ENCODE measurements at places on chromosomes 13 and 19. TPM values are rescaled to one million over a fixed set of nuclear protein-coding genes. Genes with fewer than 3 reads are reported as not detected.
A peak's percentile ranks its signal among the peaks of the same experiment; 100 is the strongest.

RUVBL2 gene
- total RNA-seq = 128 TPM

CYP4F11 gene
- not detected for total RNA-seq

ICAM4 gene
- 1.8 TPM for total RNA-seq

MADCAM1 gene
- 0.26 TPM for total RNA-seq

LILRB2 gene
- total RNA-seq = not detected

GRCh38 chr19:4930664-4931063 lies 21.4 kb downstream of the UHRF1 start:
- H3K27ac ChIP-seq = no peak overlapping the region
- peak; percentile 96 for DNase-seq
- H3K36me3 ChIP-seq = peaks cover 25% of the 10 kb centered on the region
- H3K4me1 ChIP-seq = no peaks in the 10 kb centered on the region

DNA sequence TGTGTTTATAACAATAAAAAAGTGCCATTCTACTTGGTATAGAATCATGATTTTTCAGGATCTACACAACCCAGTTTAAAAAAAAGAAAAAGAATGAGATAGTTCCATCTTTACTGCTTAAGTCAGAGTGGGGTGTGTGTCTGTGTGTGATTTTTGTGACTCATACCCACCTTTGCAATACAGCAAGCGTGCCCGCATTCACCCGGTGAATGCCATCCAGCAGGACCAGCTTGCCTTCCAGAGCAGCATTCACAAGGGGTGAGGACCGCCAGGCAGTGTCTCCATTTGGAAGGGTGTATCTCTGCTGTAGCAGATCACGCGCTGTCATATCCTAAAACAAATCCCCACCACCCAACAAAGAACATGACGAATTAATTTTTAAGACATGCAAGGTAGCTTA lies 127.7 kb downstream of the VWA8 start:
- H3K36me3 ChIP-seq = no peaks in the 10 kb centered on the region
- H3K4me1 ChIP-seq = no peaks in the 10 kb centered on the region
- no peak overlapping the region for H3K4me3 ChIP-seq
- DNase-seq = peak; percentile 38
- H3K27ac ChIP-seq = no peak overlapping the region

- DNase-seq = no peak
- no peaks in the 10 kb centered on the region for H3K36me3 ChIP-seq
- H3K4me1 ChIP-seq = peaks cover 5% of the 10 kb centered on the region
- no peak overlapping the region for H3K4me3 ChIP-seq
These were observed 2.1 kb upstream of the ERFL start for GRCh38 chr19:41930322-41930722.

DNA sequence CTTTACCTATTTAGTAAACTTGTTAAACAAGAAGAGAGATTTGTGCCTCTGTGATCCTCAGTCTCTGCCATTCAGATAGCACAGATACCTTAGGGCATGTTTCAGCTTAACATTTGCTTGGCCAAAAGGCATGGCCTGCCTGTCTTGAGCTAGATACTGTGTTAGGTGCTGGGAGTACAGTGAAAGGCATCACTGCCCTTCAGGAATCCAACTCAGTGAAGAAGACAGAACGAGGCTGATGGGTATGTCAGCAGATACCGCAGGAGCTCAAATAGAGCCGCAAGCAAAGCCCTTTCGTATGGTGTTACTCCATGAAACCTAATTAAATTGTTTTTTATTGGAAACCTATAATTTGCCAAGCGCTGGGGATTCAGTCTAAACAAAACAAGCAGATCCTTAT lies 12.9 kb downstream of the ZNF507 start:
- H3K36me3 ChIP-seq = peaks cover 14% of the 10 kb centered on the region
- H3K27ac ChIP-seq = no peak overlapping the region
- H3K4me1 ChIP-seq = no peaks in the 10 kb centered on the region
- H3K4me3 ChIP-seq = no peak overlapping the region
- DNase-seq = no peak

DNA sequence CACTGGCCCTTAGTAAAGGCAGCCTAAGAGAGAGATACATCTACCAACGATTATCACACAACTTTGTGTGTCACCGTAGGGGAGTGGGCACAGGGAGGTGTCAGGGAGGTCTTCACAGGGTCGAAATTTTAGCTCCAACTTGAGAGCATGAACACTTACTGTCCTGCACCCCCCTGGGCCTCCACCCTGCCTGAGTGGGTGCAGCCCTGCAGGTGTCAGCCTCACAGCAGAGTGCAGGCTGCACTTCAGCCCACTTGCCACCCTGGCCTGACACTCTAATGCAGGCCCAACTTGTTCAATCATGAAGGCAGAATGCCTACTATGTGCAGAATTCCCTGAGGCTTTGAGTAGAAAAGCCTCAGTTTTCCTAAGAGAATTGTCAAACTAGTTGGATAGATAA lies 4.0 kb upstream of the SMAD9 start:
- no peak for DNase-seq
- H3K4me3 ChIP-seq = no peak overlapping the region
- no peaks in the 10 kb centered on the region for H3K36me3 ChIP-seq
- H3K27me3 ChIP-seq = no peaks in the 10 kb centered on the region
- no peak overlapping the region for H3K27ac ChIP-seq

DNA sequence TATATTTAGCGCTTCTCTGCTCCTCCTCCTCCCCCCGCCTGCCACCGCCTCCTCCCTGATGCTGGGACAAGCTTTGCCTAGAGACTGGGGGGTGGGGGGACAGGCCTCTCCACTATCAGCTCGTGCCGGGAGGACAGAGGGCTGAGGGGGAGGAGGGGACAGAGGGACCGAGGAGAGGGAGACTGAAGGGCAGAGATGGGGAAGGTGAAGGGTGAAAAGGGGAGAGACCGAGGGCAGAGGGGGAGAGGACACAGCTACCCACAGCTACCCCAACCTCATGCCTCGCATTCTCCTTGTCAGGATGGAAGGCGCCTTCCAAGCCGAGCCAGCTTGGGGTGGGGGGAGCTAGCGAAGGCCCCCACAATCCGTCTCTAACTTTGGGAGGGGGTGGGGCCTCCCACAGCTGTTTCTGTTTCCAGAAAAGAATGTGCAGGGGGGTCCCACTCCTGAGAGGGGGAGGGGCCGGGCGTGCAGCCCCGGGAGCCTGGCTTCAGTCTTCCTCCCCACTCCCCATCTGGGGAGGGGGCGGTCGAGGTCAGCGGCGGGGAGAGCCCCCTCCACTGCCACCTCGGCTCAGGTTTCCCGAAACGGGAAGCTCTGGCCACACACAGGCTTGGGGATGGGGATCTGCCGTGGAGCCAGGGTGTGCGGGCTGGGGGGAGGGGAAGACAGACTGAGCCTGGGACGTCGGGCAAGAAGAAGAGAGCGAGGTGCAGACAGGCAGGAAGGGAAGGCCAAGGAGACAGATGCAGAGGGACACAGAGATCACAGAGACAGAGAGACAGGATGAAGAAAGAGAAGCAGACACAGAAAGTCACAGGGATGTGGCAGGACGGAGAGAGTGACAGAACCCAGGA lies 1.6 kb downstream of the DACT3 start:
- H3K4me1 ChIP-seq = peaks cover 7% of the 10 kb centered on the region
- H3K27ac ChIP-seq = no peak overlapping the region
- H3K4me3 ChIP-seq = peak overlapping the region; percentile 58
- no peaks in the 10 kb centered on the region for H3K27me3 ChIP-seq

DNA sequence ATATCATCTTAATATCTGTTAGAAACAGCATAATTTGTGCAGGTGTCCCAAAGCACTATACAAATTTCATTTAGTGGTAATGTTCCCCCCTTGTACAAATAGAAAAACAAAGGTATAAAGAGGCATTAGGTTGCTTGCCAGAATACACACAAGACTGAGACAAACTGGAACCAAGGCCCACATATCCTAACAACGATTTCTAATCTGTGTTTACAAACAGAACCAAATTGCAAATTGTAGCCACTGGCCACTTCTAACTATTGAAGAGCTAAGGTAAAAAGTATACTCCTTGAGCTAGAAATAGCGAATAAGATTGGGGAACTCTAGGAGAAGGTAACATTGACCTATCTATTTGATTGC lies 526.1 kb downstream of the KLF12 start:
- H3K4me1 ChIP-seq = no peaks in the 10 kb centered on the region
- H3K27ac ChIP-seq = no peak overlapping the region
- no peak overlapping the region for H3K4me3 ChIP-seq
- no peaks in the 10 kb centered on the region for H3K36me3 ChIP-seq

DNA sequence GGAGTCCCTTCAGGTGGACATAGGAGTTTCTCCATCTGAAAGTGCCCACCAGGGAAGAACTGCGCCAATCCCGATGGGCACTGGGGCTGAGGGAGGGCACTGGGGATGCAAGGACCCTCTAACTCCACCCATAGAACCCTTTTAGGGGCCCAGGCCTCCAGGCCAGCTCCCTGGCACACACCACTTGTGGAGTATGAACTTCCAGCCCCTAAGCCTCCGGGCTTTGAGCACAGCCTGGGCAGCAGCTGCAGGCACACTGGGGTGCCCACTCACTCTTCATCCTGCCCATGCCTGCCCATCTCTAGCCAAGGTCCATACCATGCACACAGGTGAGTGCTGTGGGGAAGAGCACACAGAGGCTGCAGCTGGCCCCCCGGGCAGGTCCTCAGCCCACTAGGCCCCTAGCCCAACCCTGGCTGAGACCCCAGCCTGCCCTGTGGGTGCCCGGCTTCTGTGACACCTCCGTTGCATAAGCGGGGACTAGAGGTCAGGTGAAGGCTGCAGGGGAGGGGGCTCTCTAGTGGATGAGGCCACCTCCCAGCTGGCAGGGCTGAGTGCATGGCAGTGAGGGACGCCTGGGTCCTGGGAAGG lies 14.6 kb upstream of the SLC7A10 start:
- no peaks in the 10 kb centered on the region for H3K4me1 ChIP-seq
- H3K27ac ChIP-seq = no peak overlapping the region
- DNase-seq = no peak
- H3K4me3 ChIP-seq = no peak overlapping the region

GRCh38 chr19:28727480-28728159 lies 485.3 kb downstream of the UQCRFS1 start:
- H3K4me3 ChIP-seq = peak overlapping the region; percentile 38
- no peak overlapping the region for H3K27ac ChIP-seq
- H3K36me3 ChIP-seq = no peaks in the 10 kb centered on the region
- H3K4me1 ChIP-seq = no peaks in the 10 kb centered on the region

- peak; percentile 91 for DNase-seq
- H3K4me1 ChIP-seq = no peaks in the 10 kb centered on the region
- peaks cover 2% of the 10 kb centered on the region for H3K27me3 ChIP-seq
- no peaks in the 10 kb centered on the region for H3K36me3 ChIP-seq
- H3K27ac ChIP-seq = no peak overlapping the region
- H3K4me3 ChIP-seq = no peak overlapping the region
These were observed 82.5 kb downstream of the AKAP11 start for GRCh38 chr13:42354241-42355091.

- H3K27me3 ChIP-seq = no peaks in the 10 kb centered on the region
- DNase-seq = peak; percentile 57
- no peak overlapping the region for H3K27ac ChIP-seq
- no peaks in the 10 kb centered on the region for H3K4me1 ChIP-seq
These were observed 109.2 kb downstream of the SGCG start for GRCh38 chr13:23289917-23290357.

DNA sequence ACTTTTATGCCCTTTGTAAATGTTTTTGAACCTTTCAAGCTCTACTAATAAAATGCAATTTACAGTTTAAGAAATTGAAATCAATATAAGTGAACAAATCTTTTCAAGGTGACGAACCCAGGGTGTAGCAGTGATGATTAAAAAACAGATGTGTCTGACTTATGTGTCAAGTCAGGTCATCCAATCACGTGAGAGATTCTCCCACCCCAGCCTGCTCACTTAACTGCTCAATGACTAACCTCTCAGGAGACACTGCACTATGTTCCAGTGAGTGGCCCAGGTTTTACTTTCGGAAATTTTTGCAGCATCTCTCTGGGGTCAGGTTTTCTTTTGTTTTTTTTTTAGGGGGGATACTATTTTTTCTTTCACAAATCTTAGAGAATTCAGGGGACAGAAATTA lies 60.7 kb downstream of the ZNF429 start:
- no peak for DNase-seq
- no peaks in the 10 kb centered on the region for H3K36me3 ChIP-seq
- no peaks in the 10 kb centered on the region for H3K27me3 ChIP-seq
- H3K27ac ChIP-seq = no peak overlapping the region
- no peak overlapping the region for H3K4me3 ChIP-seq

DNA sequence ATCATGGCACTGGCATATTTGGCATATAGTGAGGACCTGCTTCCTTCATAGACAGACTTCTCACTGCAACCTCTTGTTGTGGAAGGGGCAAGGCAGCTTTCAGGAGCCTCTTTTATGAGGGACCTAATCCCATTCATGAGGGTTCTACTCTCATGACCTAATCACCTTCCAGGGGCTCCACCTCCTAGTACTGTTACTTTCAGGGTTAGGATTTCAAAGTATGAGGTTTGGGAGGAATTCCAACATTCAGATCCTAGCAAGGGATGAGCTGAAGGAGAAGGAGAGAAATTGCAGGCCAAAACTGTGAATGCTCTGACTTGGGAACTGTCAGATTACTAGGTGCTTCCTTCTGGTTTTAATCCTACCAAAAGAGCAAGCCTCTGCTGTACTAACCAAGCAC lies 87.8 kb downstream of the LMO7 start:
- no peaks in the 10 kb centered on the region for H3K27me3 ChIP-seq
- H3K36me3 ChIP-seq = peaks cover 4% of the 10 kb centered on the region
- no peak overlapping the region for H3K27ac ChIP-seq
- no peak overlapping the region for H3K4me3 ChIP-seq

- H3K27me3 ChIP-seq = no peaks in the 10 kb centered on the region
- no peaks in the 10 kb centered on the region for H3K4me1 ChIP-seq
- H3K27ac ChIP-seq = no peak overlapping the region
- no peaks in the 10 kb centered on the region for H3K36me3 ChIP-seq
- no peak overlapping the region for H3K4me3 ChIP-seq
These were observed 10.1 kb upstream of the GTF2F1 start for GRCh38 chr19:6402837-6403608.

- no peaks in the 10 kb centered on the region for H3K4me1 ChIP-seq
- no peak for DNase-seq
- H3K27ac ChIP-seq = no peak overlapping the region
- H3K27me3 ChIP-seq = no peaks in the 10 kb centered on the region
These were observed 26.0 kb upstream of the FBL start for GRCh38 chr19:39871886-39872866.

- H3K27ac ChIP-seq = no peak overlapping the region
- no peak overlapping the region for H3K4me3 ChIP-seq
- no peaks in the 10 kb centered on the region for H3K4me1 ChIP-seq
- no peaks in the 10 kb centered on the region for H3K36me3 ChIP-seq
- H3K27me3 ChIP-seq = no peaks in the 10 kb centered on the region
These were observed 51.8 kb upstream of the FREM2 start for GRCh38 chr13:38635030-38635429.

DNA sequence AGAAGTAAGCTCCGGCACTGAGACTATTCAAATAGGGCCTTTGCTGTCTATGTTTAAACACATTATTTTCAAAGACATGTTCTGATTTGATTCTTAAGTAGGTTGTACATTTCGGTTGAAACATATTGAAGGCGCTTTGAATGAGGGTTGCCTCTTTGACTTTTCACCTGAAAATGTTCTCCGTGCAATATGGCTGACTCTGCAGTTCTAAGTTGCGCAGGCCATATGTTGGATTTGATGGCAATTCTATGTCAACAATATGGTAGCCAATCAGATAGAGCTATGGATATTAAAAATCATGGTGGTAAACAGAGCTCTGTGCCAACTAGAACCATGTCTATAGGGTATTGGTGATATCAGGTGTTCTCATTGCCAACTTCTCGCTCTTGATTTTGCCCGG lies 307.3 kb downstream of the NALCN start:
- no peaks in the 10 kb centered on the region for H3K36me3 ChIP-seq
- DNase-seq = no peak
- H3K27ac ChIP-seq = no peak overlapping the region
